ENCODE measurements at places on chromosomes 13 and 19.

GRCh38 chr19:44356383-44357111, at the start of gene ZNF112:
Gene ZNF112, minus strand, starts transcription at chr19:44356680. Its CDS starts 16,141 bp downstream, at chr19:44340539.
- peak; percentile 62 for DNase-seq

DNA sequence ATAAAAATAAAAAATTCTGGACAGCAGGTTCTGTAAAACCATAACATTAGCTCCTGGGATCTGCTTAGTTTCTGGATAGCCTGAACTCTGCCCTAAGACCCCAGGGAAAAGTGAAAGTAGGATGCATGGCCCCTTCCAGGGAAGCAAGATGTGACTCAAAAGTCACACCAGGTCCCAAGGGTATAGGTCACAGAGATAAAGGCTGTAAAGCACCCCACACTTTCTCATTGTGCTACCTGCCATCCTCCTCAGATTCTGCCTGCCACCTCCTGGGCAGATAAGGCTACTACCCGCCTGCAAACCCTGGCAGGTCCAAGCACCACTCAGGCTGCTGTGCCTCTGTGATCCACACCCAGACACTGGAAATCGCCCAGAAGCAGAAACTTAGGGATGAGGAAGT, 20.6 kb downstream of the FFAR2 start:
- DNase-seq: peak; percentile 82

DNA sequence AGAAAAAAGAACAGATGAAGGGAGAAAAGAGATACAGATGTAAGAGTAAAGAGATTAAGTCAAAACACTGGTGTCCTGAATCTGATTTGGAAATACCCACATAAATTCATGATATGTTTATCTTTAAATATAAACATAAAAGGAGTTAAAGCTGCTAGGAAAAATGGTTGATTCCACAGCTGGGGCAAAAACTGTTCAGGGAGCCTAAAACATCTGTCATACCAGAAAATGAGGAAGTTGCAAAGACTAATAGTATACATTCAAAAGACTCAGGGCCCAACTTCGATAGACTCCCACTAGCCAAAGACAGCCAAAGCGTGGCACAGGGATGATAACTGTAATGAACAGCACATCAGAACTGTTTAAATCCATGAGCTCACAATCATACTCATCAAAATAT, 62.0 kb downstream of the ABCC4 start:
- no peak for DNase-seq

- DNase-seq: no peak
Observed at GRCh38 chr13:70723732-70724131, 615.5 kb upstream of the KLHL1 start.

- DNase-seq: no peak
Observed at GRCh38 chr13:113887700-113888201, 23.9 kb upstream of the GAS6 start.

DNA sequence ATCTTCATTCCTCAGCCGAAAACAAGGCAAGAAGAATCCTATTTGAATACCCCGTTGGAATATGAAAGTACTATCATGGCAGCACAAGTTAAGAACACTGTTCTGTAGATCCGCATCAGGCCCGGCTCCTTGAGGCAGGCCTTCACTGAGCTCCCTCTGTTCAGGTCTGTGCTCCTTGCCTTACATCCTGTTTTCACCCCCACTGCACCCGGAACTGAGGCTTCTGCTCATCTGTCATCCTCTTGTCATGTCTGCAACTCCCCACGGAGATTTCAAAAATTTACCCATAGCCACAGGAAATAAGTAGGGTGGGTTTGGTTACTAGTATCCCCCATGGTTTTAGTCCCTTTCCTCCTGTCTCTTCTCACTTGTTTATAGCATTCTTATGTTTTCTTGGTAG, 861.9 kb downstream of the GPC5 start:
- no peak for DNase-seq

DNA sequence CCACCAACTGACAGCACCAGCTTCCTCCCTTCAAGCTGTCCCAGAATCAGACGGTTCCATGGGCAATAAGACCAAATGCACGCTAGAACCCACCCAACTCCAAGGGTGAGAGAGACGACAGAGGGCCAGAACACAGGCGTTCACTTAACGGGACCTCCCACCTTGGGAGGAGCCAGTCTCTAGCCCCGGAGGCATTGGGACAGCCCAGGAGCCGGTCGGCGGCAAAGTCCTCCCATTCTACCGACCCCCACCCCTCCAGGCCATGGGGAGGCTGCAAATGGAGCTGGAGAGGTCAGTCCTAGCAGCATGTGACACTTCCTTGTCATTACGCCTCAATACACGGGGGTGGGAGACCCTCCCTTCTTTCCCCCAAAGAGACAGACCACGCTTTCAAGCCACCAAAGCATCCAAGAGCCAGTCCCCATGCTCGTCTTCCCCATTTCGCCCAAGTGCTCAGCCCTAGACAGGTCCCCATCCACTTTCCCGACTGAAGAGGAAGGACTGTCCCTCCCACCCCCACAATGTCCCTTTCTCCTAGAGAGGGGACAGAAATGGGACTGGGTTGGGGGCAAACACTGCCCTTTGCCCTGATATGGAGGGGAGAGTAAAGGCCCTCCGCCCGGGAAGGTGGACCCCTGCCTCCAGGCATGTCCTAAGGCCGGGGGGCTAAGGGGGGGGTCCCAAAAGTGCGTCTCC, 964 bp downstream of the KHSRP start:
- DNase-seq: no peak

- DNase-seq: no peak
Observed at GRCh38 chr13:106560821-106561220, 7.1 kb downstream of the ARGLU1 start.

DNA sequence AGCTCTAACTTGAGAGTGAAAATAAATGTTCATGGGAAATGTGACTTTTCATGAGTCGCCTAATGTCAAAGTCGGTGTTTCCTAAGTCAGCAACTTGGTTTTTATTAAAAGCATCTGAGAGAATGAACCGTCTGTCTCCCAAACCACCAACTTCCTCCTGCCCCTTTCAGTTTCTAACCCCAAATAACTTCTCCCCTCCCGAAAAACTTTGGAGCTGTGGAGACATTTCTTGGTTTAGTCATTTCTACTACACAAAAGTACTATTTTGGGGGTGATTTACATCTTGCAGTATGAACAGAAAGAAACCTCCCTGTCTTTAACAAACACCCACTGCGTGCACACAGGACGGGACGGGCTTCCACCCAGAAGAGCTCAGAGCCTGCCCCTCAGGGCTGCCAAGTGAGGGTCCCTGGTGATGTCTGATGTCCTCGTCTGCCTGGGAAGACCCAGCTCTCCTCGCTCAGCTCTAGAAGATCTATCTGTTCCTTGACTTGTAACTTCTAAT, 65.0 kb downstream of the RASA3 start:
- no peak for DNase-seq

DNA sequence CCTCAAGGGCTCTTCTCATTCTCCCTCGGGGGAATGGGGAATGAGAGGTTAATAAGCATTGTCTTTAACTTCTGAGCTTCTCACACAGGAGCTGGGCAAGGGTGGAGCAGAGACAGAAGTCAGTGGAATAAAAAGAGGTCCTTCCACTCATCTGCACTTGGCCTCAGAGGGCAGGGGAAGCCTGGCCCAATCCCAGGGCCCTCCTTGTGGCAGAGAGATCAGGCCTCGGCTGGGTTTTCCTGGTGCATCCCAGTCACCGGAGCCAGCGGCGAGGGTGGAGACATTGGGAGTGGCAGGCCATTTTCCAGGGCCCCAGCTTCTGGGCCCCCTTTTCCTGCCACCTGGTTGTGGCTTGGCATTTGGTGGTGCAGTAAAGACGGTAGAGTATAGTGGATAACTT, 10.6 kb downstream of the CALM3 start:
- no peak for DNase-seq

DNA sequence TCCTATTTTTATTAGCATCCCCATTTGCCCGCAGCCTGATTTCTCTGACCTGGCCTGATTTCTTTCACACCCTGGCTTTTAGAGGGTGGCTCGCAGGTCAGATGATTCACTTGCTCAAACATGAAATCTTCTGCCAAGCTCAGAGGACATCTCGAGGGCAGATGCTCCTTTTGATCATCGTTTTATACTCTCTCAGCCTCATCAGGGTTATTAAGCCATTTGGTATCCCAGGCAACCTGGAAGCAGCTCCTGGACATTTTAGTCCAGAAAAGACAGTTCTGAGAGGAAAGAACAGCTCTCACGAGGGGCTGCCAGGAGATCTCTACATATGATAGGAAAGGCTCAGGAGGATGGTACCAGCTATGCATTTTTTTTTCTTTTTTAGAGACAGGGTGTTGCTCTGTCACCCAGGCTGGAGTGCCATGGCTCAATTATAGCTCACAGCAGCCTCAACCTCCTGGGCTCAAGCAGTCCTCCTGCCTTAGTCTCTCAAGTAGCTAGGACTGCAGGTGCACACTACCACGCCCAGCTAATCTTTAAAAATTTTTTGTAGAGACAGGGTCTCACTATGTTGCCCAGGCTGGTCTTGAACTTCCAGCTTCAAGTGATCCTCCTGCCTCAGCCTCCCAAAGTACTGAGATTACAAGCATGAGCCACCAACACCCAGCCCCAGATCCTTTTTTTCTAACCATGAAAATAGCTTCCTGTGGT, 165.4 kb downstream of the KATNAL1 start:
- DNase-seq: no peak

DNA sequence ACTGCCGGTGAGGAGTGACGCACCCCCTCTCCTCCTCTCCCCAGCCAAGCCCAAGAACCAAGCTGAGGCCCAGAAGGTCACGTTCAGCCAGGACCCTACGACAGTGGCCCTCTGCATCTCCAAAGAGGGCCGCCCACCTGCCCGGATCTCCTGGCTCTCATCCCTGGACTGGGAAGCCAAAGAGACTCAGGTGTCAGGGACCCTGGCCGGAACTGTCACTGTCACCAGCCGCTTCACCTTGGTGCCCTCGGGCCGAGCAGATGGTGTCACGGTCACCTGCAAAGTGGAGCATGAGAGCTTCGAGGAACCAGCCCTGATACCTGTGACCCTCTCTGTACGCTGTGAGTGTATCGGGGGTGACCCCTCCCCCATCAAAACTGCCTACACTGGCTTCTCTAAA, 19.2 kb upstream of the TOMM40 start:
- no peak for DNase-seq

- peak; percentile 67 for DNase-seq
Observed at GRCh38 chr19:1445932-1446712, 3.8 kb upstream of the APC2 start.

DNA sequence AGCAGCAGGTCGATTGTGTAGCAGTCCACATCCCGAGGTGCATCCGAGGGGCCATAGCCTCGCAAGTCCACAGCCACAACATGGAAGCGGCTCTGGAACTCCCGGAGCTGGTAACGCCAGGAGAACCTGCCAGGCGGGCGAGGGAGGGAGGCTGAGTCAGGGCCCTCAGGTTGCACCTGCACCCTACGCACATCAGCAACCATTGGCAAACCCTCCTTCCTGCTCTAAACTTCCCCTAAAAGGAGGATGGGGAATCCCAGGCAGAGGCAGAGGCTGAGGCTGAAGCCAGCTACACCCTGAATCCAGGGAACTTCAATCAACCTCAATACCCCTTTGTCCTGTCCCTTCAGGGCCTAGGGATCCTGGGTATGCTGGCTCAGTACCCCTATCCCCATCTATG, 977 bp downstream of the EPHX3 start:
- DNase-seq: no peak

DNA sequence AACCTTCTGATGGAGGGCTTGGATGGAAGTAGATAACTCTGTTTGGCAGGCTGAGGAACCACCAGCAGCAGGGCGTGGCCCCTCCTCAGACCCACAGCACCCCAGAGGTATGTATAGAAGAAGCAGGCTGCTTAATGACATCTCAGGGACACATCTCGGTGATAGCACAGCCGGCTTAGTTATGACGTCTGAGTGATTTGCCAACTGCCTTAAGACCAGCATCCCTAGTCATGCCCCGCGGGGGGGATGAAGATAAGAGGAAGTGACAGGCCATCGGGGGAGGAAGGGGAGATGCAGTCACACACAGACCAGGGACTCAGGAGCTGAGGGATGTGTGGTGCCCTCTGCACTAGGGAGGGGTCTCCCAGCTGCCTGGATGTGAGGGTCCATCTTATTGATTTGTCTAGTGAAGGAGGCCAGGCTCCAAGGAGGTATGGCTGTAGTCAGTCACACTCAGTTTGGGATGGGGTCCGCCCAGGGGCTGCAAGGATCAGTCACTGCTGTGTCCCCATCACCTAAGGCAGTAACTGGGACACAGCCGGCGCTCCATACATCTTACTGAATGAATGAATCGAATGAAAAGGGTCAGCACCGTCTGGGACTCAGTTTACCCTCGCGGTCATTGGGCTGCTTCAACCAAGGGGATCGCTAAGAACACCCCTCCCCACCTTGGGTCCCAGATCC, 19.2 kb upstream of the ERCC1 start:
- peak; percentile 93 for DNase-seq

DNA sequence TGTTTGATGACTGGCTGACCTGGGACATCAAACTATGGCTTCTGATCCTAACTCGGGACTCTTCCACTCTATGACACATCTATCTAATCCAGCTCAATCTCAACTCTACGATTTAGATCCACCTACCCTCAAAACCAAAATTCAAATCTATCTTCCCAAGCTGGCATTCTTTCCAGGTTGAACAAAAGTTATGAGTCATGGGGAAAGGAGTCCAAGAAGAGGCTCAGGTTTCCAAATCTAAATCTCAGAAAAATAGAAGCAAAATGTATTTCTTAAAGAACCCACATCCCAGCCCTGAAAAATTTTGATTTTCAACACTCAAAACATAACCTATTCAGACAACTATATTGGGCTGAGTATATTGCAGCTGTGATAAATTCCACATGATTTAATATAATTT, 143.9 kb upstream of the IPO5 start:
- no peak for DNase-seq

GRCh38 chr19:11361037-11361770, 6.0 kb downstream of the PLPPR2 start:
- no peak for DNase-seq

GRCh38 chr13:84870190-84870589, 929.0 kb downstream of the SLITRK6 start:
- DNase-seq: no peak

DNA sequence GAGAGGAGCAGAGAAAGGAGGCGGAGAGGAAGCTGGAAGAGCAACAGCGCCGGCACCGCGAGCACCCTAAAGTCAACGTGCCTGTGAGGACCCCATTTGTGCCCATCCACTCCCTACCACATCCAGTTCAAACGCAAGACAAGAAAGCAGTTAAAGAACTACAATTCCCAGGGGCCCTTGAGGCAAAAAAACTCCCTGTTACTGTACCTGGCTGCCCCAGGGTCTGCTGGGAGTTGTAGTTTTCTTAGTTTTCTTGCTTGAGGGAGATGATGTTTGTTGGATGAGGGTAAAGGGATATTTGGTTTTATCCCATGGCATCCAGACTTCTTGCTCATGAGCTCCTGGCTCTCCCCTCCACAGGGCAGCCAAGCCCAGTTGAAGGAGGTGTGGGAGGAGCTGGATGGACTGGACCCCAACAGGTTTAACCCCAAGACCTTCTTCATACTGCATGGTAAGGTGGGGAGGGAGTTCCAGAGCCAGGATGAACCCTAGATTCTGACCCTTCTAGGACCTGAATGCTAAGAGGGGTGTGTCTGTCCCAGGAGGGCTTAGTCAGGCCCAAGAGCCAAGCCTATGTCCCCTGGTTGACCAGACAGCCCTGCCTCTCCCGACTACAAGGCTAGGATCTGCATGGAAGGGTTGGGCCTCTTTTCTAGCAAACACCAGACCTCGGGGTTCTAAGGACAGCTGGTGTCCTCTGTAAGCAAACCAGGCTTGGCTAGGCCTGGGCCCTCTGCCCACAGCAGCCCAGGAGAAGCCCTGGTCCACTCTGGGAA, 13.2 kb downstream of the NUCB1 start:
- no peak for DNase-seq

GRCh38 chr13:93037780-93038179, 188.8 kb upstream of the GPC6 start:
- DNase-seq: no peak

GRCh38 chr19:49997709-49998108, 27.5 kb downstream of the VRK3 start:
- DNase-seq: peak; percentile 83

- DNase-seq: no peak
Observed at GRCh38 chr13:28321756-28322155, 173.2 kb downstream of the FLT1 start.

All from A549 (cell line).